Body of pancreas (tissue), 4 donors: ENCODE measurements at places on chromosomes 2 and 18. TPM values are rescaled to one million over a fixed set of nuclear protein-coding genes. Genes with fewer than 3 reads are reported as not detected.

DNA sequence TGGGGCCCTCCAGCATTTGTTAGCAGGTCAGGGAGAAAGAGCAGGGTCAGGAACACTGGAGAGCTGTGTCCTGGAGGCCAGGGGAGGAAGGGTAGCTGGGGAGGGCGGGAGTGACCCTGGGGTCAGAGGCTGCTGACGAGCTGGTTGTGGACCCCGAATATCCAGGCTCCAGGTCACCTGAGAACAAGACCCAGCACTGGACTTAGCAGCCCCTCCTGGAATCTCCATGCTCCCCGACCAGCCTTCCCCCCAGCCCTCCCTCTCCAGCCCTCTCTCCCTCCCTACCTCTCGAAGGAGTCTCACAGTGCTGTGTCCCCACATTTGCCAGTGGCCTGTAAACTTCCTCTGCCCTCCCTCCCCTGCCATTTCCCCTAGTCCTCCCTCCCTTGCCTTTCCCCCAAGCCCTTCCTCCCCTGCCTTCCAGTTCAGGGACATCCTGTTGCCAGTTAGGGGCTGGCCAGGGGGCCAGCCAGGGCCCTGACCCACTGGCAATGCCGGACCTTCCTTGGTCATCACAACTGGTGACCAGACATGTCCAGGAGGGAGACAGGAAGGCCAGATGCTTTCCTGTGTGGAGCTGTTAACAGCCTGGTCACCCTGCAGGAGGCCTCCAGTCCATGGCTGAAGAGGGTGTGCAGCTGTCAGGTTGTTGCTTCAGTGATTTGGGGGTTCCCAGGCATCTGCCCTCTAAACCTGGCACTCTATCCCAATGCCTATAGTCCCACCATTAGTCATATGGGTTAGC is 50.0 kb upstream of the FAHD2A start:
- DNase-seq, result no peak

DNA sequence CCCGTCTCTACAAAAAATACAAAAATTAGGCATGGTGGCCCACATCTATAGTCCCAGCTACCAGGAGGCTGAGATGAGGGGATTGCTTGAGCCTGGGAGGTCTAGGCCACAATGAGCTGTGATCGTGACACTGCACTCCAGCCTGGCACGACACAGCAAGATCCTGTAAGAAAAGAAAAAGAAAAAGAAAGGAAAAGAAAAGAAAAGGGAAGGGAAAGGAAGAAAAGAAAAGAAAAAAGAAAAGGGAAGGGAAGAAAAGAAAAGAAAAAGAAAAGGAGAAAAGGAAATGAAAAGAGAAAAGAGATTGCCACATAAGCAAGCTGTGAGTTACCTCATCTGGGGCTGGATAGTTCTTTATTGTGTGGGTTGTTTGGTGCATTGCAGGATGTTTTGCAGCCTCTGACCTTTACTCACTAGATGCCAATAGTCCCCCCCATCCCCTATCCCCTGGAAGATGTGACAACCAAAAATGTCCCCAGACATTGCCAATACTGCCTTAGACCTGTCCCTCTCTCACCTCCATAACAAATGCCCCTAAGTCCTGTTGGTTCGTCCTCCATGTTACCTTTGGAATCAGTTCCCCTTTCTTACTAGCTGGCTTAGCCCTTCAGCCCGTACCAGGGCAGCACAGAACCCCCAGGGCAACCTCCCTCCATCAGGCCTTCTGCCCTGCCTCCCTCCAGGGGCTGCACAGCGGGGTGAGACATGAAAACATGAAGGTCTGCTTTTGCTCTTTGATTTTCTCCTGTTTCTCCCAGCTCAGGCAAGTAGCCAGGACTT is 8.9 kb downstream of the ASPRV1 start:
- DNase-seq, result no peak

DNA sequence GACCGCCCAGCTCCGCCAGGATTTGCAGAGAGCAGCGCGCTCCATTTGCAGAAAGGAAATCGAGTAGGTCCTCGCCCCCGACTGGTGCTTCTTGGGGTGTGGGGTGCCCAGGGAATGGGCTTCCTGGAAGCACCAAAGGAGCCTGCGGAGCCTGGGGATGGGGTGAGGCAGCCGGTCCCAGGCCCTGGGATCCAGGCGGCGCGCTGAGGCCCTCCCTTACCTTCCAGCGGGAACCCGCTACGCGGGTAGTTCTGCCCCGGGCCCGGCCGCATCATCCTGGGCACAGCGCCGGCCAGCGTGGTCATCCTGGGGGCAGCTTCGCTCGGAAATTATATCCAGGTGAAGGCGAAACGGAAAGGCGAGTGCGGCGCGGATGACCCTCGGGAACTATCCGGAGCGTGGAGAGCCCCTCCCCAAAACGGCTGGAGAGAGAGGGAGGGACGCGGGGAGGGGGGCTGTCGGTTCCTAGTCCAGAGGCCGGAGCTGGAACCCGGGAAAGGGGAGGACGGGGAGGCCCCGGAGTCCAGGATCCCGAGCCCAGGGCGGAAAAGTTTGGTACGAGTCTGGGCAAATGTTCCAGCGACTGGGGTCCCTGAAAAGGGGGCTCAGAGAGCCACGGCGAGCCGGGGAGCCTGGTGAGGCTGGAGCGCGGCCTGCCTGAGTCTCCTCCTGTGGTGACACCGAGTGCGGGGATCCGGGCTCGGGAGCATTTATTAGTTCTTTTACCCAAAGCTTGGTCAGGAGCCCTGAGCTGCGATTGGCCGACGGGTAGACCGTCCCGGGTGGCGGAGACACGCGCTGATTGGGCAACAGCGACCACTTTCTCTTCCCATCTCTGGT is at the start of gene PAX3:
TSS of gene PAX3 (minus strand) at position 688 of the 840 bp plus-strand sequence. CDS start at position 305, 383 bp downstream.
- no peak for DNase-seq

Gene HYCC2
- 9.3 TPM for total RNA-seq

Gene SEPTIN2
- total RNA-seq, result 226 TPM

Gene ACVR2A
- 5.6 TPM for total RNA-seq

Gene ERFE
- not detected for total RNA-seq
